ENCODE measurements at places on chromosomes 7 and 10.

GRCh38 chr10:121595806-121596688, 2.2 kb downstream of the FGFR2 start:
- DNase-seq = no peak

- DNase-seq = no peak
Observed at GRCh38 chr7:143356414-143357050, 6.0 kb downstream of the FAM131B start.

- no peak for DNase-seq
Observed at GRCh38 chr10:83934641-83935338, 204.5 kb upstream of the GHITM start.

GRCh38 chr7:157643525-157643970, 306.7 kb downstream of the DNAJB6 start:
- DNase-seq = no peak

DNA sequence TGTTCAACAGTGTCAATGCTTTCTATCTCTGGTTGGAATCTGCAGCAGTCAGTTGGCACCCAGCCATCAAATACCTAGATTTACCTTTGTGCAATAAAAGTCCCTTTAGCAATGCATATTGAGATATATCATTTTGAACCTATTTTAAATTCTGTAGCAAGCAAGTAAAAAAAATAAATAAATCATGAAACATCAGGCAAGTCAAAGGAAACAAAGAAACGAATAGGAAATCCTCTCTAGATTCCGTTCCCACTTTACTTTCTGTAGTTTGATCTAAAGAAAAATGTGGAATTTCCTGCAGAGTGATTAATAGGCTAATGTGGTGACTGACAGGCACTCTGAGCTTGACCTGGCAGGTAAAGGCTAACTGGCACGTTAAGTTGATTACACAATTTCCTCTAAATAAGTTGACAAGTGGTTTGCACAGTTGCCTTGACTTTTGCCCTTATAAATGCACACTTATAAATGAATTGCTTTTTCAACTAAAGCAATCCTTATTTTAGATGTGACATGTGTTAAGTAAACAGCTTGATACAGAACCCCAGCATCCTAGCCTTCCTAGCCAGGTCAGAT, 208.1 kb upstream of the TCF7L2 start:
- DNase-seq = no peak

DNA sequence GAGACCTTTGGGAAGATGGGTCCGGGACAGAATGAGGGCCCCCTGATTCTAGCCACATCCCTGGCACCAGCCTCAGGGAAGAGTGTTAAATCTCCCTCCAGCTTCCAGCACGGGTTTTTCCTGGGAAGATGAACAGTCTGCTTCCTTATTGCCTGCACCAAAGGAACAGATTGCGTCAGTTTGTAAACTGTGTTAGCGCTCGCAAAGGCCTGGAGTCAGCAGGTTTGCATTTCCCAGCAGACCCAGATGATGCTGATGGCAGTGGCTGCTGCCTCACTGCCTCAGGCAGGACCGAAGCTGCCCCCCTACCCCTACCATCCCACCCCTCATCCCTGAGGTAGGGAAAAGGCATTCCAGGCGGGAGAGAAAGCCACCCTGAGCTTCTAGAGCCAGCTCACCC, 34.6 kb upstream of the LRRC4 start:
- no peak for DNase-seq

DNA sequence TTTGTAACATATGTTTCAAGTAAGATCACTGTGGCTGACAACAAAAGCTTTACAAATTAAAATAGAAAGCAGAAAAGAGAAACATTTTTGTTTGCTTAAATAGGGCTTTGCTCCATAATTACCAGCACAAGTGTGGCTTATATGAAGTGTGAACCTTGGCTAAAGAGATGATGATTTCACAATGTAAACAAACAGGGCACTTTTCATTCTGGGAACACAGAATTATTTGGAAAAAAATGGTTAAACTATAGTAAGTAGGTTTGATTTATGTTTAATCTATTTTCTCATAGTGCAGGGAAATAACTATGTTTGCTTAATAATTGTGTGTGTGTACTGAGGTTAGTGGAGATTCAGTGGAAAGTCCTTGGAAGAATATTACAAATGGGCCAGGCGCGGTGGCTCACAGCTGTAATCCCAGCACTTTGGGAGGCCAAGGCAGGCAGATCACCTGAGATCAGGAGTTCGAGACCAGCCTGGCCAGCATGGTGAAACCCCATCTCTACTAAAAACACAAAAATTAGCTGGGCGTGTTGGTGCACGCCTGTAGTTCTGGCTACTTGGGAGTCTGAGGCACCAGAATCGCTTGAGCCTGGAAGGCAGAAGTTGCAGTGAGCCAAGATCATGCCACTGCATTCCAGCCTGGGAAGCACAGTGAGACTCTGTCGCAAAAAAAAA, 19.1 kb upstream of the OTUD1 start:
- no peak for DNase-seq

- DNase-seq = no peak
Observed at GRCh38 chr7:12074889-12075288, 136.2 kb upstream of the TMEM106B start.

DNA sequence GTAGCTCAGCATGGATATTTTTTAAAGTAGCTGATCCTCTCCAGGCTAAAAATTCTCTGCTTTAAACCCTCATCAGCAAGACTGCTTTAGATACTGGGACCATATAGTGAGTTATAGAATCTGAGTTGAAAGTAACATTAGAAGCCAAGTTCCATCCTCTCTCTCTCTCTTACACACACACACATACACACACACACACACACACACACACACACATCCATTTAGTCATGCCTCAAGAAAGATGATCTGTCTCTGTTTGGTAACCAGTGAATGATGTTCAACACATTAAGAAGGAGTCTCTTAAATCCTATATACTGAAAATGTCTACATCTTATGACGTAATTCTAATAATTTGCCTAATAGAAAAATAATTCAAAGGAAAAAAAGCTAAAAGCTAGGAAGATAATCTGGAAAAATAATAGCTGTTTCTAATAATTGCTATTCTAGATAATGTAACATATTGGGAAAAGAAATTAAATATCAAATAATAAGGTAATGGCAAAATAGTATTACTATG, 16.9 kb upstream of the ATP6V0A4 start:
- DNase-seq = no peak

- no peak for DNase-seq
Observed at GRCh38 chr7:100835903-100836811, 8.8 kb upstream of the EPHB4 start.

DNA sequence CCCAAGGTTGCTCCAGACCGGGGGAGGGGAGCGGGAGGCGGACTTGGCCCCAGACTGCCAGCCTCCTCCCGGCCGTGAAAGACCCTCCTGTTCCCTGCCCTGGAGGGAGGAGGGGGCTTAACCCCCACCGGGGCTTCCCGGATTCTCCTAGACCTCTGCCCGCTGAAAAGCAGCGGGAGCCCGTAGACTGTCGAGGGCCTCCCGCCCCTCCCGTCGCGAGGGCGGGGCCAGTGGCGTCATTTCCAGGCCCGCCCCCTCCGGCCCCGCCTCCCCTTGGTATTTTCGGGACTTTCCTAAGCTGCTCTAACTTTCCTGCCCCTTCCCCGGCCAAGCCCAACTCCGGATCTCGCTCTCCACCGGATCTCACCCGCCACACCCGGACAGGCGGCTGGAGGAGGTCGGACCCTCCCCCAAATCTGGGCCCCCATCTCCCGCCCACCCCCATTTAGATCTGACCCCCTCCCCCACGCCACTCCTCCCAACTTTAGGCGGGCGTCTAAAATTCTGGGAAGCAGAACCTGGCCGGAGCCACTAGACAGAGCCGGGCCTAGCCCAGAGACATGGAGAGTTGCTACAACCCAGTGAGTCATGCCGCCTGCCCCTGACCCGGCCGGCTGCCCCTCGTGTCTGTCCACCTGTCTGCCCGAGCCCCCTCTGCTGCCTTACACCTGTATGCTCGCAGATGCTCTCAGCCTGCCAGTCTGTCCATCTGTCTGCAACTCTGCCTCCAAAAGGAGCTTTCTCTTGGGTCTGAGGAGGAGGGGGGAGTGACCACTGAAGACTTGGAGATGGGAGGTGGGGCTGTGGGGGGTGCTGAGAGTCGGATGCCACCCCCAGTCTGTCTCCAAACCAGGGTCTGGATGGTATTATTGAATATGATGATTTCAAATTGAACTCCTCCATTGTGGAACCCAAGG, at the start of gene NFKB2:
Gene NFKB2 (plus strand): TSS at position 306 of the 917 bp plus-strand sequence. CDS start 255 bp downstream, at position 561.
- DNase-seq = peak; percentile 91

- no peak for DNase-seq
Observed at GRCh38 chr10:48697821-48698764, 13.4 kb downstream of the WDFY4 start.

DNA sequence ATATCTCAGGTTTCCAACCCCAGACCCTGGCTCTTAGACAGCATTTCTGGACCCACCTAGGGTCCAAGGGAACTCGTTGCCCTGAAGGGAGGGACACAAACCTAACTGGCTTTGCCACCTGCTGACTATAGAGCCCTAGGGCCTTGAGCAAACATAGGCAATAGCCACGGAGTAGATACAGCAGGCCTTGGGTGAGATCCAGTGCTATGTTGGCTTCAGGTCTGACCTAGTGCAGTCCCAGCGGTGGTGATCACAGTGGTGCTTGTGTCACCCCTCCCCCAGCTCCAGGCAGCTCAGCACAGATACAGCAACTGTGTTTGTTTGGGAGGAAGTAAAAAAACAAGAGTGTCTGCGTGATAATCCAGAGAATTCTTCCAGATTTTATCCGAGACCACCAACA, 9.7 kb upstream of the TNKS2 start:
- DNase-seq = no peak

- DNase-seq = no peak
Observed at GRCh38 chr7:92432299-92432946, 14.9 kb upstream of the GATAD1 start.

All from 8988T (cell line).